Femur (tissue), 1 donor: ENCODE measurements at places on chromosomes 3 and 15.

- no peak for DNase-seq
Observed at GRCh38 chr3:176428552-176428951, 768.7 kb downstream of the TBL1XR1 start.

DNA sequence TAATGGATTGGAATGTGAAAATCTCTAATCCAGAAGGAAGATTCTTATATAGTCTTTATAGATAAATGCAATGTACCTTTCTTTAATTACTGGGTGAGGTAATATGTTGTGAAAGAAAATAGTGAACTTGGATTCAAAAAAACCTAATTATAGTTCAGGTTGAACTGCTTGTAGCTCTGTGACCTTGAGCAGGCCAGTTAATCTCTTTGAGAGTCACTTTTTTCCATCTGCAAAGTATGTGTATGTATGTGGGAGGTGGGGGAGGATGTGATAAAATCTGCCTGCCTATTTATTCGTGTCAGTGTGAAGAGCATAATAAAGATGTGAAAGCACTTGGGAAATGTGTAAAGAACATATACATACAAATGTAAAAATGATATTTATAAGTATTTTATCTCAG is 34.4 kb downstream of the GLCE start:
- DNase-seq, result no peak

- no peak for DNase-seq
Observed at GRCh38 chr3:41888368-41889076, 73.4 kb downstream of the ULK4 start.

DNA sequence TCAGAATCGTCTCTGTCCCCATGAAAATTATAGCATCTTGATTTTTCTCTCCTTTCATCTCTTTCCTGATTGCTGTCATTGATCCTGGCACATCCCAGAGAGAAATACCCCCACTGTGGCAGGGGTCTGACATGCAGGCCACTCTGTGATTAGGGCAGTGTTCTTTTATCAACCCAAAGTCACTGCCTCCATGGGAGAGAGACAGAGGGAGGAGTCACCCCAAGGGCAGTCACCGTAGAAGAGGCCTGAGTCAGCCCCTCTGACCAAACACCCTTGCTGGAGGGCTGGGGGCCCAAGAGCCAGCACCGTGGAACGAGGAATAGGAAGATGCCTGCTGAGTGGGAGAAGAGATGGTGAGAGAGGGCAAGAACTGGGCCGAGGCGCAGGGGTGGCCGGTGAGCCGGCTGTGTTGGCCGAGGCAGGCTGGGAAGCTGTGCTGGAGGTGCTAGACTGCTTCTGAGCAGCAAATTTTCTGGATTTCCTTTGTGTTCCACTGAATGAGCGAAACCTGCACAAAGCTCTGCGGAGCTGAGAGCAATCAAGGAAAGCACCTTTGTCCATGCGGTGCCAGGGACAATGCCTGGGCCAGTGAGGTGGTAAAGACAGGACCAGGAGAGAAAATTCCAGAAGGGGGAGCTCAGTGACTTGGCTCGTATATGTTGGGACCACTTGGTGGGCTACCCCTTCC is 103.8 kb downstream of the ADCY5 start:
- no peak for DNase-seq

GRCh38 chr3:120161902-120162301 is 67.7 kb upstream of the GSK3B start:
- DNase-seq, result no peak

GRCh38 chr3:195005759-195006510 is 265.0 kb downstream of the XXYLT1 start:
- DNase-seq, result no peak

- no peak for DNase-seq
Observed at GRCh38 chr3:12345584-12346494, 57.0 kb downstream of the PPARG start.

DNA sequence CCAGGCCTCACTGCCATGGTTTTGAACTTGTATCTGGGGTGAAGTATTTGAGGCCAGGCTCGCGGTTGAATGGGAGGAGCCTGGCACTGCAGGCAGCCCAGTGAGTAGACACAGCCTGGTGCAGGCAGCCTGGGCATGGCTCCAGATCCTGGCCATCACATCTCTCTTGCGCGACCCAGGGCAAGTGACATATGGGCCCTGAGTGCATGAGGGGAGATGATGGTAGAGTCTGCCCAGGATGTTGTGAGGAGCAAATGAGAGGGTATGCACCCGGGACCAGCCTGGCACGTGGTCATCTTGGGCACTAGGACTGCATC is 103.5 kb downstream of the TBC1D2B start:
- DNase-seq, result peak; percentile 84

DNA sequence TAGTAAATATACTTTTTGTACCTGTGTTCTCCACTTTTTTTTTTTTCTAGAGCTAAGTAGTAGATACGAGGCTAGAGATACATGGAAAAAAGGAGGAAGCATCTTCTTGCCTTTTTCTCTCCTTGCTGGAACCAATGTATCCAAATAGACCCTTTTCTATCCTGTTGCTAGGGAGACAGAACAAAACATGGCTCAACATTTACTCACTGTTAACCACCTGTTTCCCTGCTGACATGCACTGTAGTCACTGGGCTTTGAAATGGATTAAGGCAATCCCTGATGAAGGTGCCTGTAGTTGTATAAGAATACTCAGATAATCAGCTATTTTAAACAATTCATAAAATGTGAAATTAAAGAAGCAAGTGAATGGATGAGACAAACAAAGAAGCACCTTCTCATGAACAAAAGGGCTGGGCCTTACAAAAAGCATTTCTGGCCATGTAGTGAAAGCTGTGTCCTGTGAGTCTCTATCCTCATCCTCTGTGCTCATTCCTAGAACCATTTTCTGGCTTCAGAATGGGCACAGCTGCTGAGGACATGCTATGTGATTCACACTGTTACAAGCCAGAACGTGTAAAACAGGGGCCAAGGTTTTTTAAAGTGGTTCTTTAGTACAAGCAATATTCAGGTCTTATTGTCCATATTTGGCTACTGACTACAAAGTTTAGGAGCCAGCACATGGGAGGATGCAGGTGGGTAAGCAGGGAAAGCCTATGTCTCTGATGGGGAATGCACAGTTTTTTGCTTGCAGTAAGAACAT is 100.4 kb upstream of the NDN start:
- DNase-seq, result no peak

DNA sequence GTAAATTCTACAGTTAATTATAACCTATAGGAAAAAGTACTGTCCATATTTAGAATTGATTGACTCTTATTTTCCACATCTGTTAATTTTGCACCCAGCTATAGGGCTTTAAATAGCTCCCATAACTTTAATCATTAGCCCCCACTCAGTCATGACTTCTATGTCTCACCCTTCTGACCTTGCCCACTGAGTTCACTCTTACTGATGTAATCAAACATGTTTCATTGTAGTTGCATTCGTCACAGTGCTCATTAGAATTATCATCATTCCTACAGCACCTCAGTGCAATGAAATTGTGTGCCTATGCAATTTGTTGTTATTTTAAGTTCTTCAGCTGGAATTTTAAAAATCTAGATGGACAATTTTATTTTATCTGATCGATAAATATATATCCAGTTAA is 151.4 kb downstream of the TIGIT start:
- DNase-seq, result no peak

DNA sequence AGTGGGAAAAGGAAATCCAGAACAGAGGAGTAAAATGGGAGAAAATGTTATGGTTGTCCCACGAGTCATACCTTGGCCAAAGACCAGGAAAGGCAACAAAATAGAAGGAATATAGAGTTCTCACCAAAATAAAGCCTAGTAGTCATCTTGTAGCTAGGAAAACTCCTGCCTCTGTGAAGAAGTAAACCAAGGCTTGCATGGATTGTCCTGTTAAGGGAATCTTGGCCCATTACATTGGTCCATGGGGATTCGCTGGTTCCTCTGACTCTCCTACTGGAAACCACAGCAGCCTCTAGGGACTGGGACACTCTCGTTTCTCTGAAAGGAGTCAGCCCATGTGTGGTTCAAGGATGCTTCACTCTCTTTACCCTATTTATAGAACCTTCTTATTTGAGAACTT is 62.9 kb upstream of the FNDC3B start:
- no peak for DNase-seq

DNA sequence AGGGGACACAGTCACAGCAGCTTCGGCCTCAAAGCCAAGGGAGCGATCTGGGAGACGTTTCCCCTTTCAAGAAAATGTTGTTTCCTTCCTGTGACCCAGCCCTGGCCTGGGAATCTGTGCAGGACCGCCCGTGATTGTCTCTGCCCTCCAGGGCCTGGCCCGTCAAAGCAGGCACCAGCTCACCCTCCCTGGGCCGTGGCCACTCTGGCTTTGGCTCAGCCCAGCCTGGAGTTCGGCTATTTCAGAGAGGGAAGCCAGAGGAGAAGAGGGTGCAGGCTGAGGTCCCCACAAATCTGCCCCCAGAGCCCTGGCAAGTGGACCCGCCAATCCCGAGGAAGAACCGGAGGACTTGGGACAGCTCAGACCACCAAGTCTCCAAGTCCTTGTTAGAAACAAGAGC is 12.7 kb downstream of the GATA2 start:
- DNase-seq, result no peak

GRCh38 chr3:143201870-143202752 is 82.5 kb downstream of the CHST2 start:
- no peak for DNase-seq

- DNase-seq, result no peak
Observed at GRCh38 chr3:113132571-113132996, 78.8 kb upstream of the BOC start.

GRCh38 chr3:39779511-39780230 is 29.7 kb upstream of the MYRIP start:
- DNase-seq, result no peak

- DNase-seq, result no peak
Observed at GRCh38 chr3:164194842-164195241, 883.5 kb downstream of the SI start.

DNA sequence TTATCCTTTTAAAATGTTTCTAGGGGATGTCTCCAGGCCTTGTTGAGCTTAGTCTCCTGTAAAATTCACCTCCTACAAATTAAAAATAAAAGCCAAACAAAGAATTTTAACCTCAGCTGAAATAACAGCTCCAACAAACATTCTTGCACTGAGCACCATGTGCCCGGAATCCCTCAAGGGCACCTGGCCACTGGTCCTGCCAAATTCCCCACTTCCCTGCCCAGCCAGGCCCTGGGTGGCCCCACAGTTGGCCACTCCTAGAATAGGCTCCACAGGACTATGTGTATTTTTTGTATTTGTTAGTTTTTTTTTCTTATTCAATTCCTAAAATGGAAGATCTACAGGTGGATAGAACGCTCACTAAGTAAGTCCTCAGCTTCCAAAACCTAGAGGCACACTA is 33.1 kb upstream of the PLA2G4E start:
- peak; percentile 6 for DNase-seq

- DNase-seq, result no peak
Observed at GRCh38 chr3:159761369-159761768, 227.3 kb upstream of the IL12A start.

GRCh38 chr3:61925721-61926120 is 364.4 kb downstream of the PTPRG start:
- DNase-seq, result peak; percentile 67

DNA sequence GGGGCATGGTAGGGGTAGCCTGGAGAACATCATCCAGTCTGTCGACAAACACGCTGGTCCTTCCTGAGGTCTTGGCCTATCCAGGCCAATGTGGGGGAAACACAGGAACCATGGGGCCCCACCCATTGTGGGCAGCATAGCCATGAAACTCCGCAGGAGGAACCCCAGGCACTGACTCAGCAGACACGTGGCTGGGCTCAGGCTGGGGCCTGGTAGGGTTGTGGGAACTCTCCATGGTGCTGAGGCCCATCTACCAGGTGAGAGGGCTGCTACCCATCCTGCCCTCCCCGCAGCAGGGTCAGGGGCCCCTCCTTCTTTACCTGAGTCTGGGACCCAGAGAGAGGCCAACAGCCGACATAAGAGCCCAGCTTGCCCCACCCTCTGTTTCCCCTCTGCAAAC is 22.6 kb upstream of the CACNA2D2 start:
- peak; percentile 65 for DNase-seq

GRCh38 chr3:56732109-56732508 is 49.0 kb upstream of the TASOR start:
- DNase-seq, result no peak

DNA sequence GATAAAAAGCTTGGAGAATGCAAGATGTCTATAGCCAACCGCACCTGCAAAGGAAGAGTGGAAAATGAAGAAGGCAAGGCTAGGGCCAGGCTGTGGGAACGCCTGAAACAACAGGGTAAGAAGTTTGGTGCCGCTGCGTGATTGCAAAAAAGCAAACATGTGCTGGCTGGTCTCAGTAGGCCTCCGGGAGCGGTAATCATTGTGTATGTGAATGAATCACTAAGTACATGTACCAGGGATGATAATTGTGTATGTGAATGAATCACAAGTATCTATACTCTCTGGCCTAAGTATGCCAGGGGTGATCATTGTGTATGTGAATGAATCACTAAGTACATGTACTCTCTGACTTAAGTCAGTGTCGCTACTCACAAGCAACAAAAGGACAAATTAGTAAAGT is 40.3 kb upstream of the PARL start:
- no peak for DNase-seq

GRCh38 chr3:128276146-128276435 is 122.8 kb downstream of the EEFSEC start:
- DNase-seq, result no peak

DNA sequence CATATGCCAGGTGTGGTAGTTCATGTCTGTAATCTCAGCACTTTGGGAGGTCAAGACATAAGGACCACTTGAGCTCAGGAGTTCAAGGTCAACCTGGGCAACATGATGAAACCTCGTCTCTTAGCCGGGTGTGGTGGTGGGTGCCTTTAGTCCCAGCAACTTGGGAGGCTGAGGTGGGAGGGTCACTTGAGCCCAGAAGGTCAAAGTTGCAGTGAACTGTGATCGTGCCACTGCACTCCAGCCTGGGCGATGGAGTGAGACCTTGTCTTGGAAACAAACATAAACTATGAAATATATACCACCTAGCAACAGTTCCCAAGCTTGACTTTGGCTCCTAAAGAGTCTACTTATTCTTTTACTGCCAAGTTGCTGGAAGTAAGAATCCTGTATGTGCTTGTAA is 30.9 kb downstream of the UBE3A start:
- DNase-seq, result no peak

- no peak for DNase-seq
Observed at GRCh38 chr3:160450846-160451245, 1.3 kb upstream of the TRIM59 start.

DNA sequence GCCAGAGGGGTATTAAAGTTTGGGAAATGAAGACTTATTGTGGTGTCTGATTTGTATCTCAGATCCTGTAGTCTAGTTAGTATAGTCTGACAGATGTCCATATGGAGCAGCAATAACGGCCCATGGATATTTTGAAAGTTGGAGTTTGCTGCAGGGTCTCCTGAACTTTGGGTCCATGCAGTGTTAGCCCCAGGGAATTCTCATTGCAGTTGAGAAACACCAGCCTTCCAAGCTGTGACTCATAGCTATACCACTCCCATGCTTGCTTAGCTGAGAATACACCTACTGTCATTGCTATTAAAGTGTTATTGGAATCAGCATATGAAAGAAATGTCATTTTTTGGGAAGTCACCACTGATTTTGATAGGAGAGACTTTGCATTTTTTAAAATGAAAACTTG is 29.2 kb downstream of the TMOD2 start:
- DNase-seq, result no peak

DNA sequence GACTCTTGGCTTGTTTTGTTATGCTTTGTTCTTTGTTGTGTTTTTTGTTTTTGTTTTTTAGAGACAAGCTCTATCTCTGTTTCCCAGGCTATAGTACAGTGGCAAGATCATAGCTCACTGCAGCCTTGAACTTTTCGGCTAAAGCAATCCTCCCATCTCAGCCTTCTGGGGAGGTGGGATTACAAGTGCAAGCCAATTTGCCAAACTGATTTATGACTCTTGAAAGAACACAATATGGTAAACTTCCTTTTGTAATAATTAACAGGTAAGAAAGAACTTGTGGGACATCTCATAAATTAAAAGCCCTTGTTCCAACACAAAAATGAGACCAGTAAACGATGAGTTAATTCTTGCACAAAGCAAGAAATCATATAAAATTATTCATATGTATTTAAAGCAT is 476.3 kb downstream of the MAGI1 start:
- DNase-seq, result no peak
